ENCODE measurements at places on chromosomes 1 and 21.

GRCh38 chr1:153531638-153532037, 4.2 kb downstream of the S100A6 start:
- DNase-seq, result peak; percentile 26

GRCh38 chr1:233609926-233610325, 4.0 kb upstream of the KCNK1 start:
- no peak for DNase-seq

- DNase-seq, result no peak
These were observed 24.1 kb downstream of the HHIPL2 start for GRCh38 chr1:222523852-222524251.

DNA sequence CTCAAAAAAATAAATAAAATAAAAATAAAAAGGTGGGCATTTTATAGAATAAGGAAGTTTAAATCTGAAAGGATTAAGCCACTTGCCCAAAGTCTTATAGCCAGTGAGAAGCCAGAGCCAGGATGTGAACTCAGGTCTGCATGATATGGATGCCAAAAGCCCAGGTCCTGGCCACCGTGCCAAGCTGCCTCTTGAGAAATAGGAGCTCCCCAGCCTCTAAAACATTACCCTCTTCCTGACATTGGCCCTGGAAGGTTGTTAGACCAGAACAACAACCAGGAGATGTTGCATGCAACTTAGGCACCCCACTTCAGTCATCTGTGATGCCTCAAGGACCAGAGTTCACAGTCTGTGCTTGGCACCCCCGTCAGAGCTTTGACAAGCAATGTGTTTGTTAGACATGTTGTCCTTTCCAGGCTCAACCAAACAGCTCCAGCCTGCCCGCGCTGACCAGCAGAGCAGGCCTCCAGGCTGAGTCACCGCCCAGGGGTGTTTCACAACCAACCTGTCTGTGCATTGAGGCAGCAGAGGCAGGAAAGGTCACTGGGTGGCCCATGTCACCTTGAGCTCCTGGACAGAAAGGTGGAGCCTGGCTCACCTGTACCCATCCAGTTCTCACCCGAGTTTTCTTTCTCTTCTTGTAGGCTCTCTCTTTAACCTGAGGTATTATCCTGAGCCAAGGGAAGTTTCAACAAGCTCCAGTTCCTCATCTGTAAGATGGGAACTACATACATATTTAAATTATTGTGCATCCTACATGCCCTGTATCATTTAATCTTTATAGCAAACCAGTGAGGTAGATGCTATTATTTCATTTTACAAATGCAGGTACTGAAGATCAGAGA, 14.9 kb upstream of the MED18 start:
- DNase-seq, result no peak

GRCh38 chr1:205438213-205439158, 16.6 kb upstream of the LEMD1 start:
- no peak for DNase-seq

- no peak for DNase-seq
These were observed 685 bp upstream of the RIPPLY3 start for GRCh38 chr21:37005548-37006485.

GRCh38 chr1:198494658-198495103, 45.8 kb downstream of the ATP6V1G3 start:
- no peak for DNase-seq

GRCh38 chr1:53919675-53920066, 25.7 kb downstream of the DIO1 start:
- no peak for DNase-seq

DNA sequence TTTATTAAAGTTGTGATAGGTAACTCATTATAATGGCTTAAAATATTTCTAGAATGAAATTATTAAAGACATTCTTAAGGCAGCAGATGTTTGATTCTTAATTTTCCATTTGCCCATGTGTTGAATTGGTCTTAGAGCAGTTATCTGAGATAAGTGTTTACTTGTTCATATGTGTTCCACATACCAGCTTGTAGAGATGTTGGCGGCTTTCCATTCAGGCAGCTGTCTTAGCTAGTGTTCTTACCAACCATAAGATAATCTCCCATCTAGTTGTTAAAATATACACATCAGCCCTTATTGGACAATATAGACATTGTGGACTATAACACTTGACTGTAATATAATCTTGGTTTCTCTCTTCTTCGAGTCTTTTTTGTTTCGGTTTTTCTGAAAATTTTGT, 1372.9 kb upstream of the ADGRL2 start:
- DNase-seq, result no peak

DNA sequence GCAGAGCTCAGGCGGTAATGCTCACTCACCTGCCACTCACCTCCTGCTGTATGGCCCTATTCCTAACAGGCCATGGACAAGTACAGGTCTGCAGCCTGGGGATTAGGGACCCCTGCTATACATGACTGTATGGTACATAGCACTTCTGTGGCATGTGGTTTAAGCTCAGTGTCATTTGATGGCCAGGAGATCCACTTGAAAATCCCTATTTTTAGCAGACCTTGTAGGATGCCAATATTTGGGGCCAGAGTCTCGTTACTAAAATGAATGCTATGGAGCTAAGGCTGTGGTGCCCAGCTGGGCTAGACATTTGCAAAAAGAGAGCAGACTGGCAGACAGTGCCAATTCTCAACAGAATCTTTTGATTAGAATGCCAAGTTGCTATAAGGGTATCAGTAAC, 1.7 kb upstream of the ANGPTL7 start:
- DNase-seq, result no peak

GRCh38 chr21:14403681-14404318, 20.9 kb upstream of the HSPA13 start:
- DNase-seq, result no peak

DNA sequence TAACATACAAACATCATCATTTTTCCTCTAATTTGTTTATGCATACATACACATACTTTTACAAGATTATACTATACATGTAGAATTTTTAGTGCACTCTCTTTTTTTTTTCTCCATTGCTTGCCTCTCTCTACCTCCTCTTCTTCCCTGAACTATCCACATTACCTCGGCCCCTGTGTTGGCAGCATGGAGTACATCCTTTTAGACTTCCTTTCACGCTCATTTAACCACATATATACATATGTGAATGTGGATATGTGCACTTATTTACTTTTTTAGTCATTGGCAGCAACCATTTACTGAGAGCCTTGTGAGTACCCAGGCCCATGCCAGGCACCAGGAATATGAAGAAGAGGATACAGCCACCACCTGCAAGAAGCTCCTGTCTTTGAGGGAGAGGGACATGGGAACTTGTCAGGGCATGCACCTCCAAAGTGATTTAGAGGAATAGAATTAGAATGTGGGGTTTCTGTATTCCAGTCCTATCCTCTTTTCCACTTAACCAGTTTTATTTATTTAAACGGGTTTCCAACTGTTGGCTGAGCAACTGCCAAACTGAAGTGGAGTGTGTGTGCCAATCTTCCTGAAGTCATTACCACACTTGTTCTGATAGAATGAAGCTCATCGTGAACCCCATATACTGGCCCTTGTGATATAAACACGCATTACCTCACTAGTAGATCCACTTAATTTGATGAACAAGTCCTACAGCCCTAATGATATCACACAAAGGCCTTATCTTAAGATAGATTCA, 212.6 kb downstream of the TNR start:
- no peak for DNase-seq

- no peak for DNase-seq
These were observed 58.9 kb downstream of the KCNAB2 start for GRCh38 chr1:6104631-6105030.
